ENCODE measurements at places on chromosomes 2 and 18.

DNA sequence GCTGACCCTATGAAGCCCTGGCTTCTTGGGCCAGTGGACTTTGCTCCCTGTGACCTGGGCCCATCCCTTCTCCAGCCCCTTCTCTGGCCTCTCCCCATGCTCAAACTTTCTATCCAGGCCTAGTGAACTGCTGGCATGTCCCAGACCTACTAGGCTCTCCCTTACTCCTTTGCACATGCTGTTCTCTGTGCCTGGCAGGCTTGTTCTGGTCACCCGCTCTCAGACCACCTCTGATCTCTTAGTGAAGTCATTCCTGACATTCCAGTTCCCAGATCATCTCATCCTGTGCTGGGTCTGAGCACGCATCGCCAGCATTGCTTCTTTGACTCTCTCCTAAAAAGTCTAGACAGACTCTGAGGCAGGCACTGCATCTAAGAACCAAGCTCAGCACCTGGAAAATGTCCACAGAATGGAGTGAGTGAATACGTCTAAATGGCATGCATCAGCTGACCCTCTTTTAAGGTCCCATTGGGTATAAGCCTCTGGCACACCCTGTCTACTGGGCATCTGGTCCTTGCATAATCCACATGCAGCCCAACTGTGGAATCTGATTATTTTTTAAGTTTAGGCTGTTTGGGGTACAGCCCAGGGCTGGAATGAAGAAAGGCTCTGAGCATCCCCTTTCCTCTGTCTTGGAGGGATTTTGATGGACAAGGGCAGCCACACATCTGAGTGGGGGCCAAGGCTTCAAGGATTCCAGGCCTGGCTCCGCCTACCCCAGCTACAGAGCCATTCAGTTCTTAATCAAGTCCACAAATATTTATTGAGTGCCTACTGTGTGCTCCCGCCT is 130.6 kb upstream of the HAAO start:
- DNase-seq = no peak

- no peak for DNase-seq
Observed at GRCh38 chr2:5083402-5083801, 608.8 kb upstream of the SOX11 start.

- no peak for DNase-seq
Observed at GRCh38 chr2:27073782-27074181, 2.3 kb upstream of the OST4 start.

DNA sequence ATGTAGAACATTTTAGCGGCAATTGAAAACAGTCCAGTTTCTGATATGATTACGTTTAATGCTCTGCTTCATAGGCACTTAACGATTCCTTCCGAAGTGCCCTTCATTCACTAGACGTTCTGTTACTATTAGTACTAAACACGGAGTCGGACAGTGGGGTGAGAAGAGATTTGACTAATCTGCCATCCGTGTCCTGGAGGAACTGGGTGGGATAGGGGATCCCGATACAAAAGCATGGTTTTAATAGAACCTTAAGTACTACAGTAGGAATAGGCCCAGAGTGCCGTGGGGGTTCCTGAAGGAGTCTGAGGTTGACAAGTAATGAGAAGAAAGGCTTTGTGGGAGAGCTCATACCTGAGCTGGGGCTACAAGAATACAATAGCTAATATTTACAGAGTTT is 631 bp downstream of the MORN2 start:
- DNase-seq = peak; percentile 28

- no peak for DNase-seq
Observed at GRCh38 chr2:98507461-98507860, 62.8 kb downstream of the INPP4A start.

- no peak for DNase-seq
Observed at GRCh38 chr2:68696554-68696953, 38.1 kb upstream of the ARHGAP25 start.
